ENCODE measurements at places on chromosomes 3 and 15.

- no peak for DNase-seq
Observed at GRCh38 chr3:52715714-52716305, 9.9 kb downstream of the SPCS1 start.

DNA sequence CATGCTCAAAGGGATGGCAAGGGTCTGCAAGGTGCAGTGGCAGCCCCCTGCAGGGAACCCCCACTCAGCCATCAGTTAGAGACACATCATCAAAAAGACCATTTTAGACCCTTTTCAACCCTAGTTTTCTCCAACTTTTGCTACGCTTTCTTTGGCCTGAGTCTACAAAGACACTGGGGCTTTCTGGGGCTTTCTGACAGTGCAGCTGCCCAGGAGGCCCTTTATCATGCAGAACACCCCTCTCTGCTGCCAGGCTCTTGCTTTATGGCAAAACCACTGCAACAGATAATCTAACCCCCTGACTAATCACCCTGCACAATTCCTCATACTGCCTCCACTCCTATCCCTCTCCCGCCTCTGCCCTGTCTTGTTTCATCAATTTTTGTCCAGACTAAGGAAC is 2.4 kb downstream of the NMNAT3 start:
- no peak for DNase-seq

DNA sequence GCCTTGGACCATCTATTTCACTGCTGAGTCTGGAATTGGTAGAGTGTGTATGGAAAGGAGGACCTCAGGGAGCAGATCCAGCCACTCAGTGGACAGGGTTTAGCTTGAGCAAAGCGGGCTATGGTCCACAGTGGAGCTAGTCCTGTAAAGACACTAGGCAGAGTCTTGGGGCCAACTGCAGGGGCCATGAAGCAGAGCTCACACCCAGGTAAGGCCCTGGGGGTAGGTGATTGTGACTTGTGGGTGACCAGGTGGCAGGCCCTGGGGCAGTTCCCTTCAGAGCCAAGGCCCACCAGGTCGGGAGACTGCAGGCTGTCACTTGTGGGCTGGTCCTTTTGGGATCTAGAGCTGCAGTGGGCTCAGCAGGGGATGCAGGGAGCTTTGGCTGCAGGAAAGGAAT is 80.8 kb upstream of the EPHB3 start:
- DNase-seq, result no peak

DNA sequence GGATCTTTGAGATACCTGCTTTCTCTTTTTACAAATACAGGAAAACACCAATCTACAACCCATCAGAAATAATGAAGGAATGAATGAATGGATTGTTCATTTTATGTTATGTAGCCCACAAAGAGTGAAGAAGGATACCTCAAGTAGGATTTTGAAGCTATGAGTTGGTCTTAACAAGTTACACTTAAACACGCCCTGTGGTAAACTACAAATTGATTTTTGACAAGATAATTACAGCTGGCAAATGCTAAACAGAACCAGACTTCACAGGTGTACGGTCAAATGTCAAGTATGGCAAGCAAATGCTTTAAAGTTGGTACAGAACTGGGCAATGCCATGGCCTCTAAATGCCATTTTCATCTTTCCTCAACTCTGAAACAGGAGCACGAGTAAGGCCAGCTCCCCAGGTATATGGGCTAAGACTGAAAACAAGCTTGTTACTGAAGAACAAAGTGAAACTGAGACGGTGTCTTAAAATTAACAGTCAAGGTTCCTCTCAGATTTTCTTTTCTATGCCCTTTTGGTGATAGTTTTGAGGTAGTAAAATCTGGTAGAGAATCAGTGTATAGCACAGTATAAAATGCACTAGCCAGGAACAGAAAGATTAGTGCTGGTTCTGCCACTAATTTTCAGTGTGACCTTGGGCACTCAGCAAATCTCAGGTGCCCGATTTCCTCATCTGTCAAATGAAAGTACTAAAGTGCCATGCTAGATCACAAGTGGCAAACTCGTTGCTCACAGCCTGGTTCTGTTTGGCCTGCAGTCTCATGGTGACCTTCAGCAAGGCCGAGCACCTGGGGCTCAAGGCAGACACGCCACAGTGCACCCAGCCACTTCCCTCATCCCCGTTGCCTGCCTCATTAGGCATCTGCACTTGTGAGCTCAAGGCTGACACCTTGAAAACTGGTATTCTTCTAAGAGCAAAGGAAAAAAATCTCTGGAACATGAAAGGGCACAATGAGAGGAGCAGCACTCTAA is 9.5 kb downstream of the RUVBL1 start:
- DNase-seq, result no peak

- DNase-seq, result no peak
Observed at GRCh38 chr3:192850451-192850981, 67.1 kb downstream of the MB21D2 start.

GRCh38 chr3:156811089-156811862 is 14.9 kb upstream of the LEKR1 start:
- DNase-seq, result no peak

GRCh38 chr3:109607897-109608296 is 270.6 kb upstream of the DPPA4 start:
- DNase-seq, result no peak

- DNase-seq, result no peak
Observed at GRCh38 chr3:118533676-118534075, 501.0 kb downstream of the IGSF11 start.

- peak; percentile 91 for DNase-seq
Observed at GRCh38 chr15:59738676-59739075, 49.6 kb upstream of the BNIP2 start.

DNA sequence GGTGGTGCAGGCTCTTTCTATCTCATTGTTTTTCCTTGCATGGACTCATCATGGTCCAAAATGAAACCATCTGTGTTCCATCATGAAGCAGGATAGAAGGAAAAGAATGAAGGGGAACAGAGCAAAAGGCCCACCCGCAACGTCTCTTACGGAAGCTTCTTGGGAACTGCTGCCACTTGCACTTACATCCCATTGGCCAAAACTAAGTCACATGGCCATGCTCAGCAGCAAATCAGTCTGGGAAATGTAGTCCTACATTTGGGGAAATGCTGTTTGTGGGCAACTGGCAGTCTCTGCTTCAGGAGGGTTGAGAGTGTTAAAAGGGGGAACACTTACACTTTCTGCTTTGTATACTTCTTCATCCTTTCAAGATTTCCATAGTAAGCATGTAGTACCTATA is 191.6 kb downstream of the SV2B start:
- DNase-seq, result no peak

- DNase-seq, result no peak
Observed at GRCh38 chr3:100184948-100185570, 70.8 kb upstream of the FILIP1L start.

GRCh38 chr3:126051234-126051633 is 32.7 kb downstream of the SLC41A3 start:
- no peak for DNase-seq

- DNase-seq, result peak; percentile 70
Observed at GRCh38 chr15:64019764-64020163, 26.5 kb downstream of the DAPK2 start.

GRCh38 chr3:81778678-81779182 is 17.3 kb upstream of the GBE1 start:
- DNase-seq, result no peak

- no peak for DNase-seq
Observed at GRCh38 chr3:141191097-141191749, 40.4 kb upstream of the PXYLP1 start.

- no peak for DNase-seq
Observed at GRCh38 chr15:41523097-41523496, 9.5 kb upstream of the LTK start.

DNA sequence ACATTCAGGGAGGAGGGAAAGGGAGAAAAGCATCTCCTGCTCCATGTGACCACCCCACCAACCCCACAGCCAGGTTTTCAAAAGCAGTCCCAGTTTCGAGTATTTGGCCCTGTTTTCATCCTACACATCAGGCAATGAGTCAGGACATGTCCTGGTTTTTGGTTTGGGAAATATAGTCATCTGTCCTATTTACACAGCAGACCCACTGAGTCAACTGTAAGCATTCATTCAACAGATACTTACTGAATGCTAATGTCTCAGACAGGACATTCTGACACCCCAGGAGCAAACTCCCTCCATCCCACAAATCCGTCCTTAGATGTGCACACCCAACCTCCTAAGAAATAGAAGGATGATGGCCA is 32.9 kb downstream of the IGDCC3 start:
- no peak for DNase-seq

- DNase-seq, result no peak
Observed at GRCh38 chr3:174397848-174398247, 461.3 kb upstream of the NAALADL2 start.

DNA sequence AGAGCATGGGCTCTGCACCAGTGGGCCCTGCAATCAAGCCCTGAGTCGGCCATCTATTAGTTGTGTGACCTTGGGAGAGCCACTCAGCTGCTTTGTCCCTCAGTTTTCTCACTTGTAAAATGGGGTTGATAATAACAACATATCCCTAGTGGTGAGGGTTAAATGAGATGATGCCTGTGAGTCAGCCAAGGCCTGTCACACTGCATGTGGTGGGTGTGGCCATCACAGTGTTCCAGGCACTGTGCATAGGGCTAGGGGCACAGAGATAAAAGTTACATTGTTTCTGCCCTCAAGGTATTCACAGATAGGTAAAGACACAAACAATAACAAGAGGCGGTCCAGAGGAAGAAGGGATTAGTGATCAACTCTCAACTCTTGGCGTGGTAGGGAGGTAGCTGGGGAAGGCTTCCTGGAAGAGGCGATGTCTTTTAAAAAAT is 19.5 kb downstream of the SMAD6 start:
- no peak for DNase-seq

DNA sequence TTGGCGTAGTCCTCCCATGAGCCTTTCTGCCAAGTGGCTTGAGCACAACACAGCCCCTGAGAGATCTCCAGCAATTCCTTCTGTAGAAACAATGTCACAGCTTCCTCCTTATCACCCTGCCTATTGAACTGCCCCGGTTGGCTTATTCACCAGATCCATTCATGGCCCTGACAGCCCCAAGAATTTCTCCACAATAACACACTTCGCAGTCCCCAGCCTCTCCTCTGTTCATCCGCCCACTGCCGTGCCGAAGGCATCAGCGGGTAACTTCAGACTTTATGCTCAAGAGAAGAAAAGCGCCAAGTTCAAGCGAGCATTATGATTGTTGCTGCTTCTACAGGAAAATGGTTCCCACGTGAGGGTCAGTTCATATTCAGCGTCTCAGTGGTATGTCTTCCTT is 403.9 kb downstream of the VPS13C start:
- no peak for DNase-seq

GRCh38 chr3:138939561-138940241 is 7.2 kb downstream of the FOXL2 start:
- DNase-seq, result no peak

- no peak for DNase-seq
Observed at GRCh38 chr3:58336135-58336882, 3.6 kb downstream of the PXK start.

DNA sequence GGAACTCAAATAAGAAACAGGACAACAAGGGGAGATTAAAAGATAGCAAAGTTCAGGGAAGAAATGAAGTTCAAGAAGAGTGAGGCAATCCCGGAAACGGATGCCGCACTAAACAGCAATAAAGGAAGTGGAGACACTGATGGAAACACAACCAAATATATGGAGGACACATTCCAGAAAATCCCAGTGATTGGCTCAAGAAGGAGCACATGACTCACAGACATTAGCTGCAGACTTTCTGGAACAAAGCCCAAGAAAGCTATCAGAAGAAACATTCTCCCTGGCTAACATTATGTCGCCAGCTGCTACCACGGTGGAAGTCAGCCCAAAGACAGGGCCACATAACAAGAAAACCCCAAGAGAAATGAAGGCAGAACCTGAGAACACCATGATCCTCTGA is 18.1 kb upstream of the VGLL4 start:
- DNase-seq, result no peak

DNA sequence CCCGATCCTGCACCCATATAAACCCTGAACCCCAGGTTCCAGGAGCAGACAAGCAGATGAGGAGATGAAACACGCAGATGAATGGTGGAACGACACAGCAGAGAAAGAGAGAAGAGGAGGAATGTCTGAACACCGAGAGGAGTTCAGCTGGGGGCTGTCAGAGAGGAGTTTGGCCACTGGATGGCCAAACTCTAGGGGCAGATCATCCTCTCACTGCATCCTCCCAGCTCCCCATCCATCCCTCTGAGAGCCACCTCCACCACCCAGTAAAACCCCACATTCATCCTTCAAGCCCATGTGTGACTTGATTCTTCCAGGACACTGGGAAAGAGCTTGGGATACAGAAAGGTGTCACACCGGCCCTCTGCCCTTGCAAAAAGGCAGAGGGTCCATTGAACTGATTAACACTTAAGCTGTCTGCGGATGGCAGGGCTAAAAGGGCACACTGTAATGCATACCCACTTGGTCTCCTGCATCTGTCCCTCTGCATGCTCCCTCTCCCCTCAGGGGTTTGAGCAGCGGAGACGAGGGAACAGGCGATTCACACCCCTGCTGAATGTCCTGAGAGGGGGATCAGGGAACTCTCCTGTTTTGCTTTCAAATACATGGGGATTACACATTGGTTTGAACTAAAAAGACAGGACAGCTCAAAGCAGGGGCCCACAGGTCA is 53.8 kb downstream of the TMED3 start:
- DNase-seq, result no peak

DNA sequence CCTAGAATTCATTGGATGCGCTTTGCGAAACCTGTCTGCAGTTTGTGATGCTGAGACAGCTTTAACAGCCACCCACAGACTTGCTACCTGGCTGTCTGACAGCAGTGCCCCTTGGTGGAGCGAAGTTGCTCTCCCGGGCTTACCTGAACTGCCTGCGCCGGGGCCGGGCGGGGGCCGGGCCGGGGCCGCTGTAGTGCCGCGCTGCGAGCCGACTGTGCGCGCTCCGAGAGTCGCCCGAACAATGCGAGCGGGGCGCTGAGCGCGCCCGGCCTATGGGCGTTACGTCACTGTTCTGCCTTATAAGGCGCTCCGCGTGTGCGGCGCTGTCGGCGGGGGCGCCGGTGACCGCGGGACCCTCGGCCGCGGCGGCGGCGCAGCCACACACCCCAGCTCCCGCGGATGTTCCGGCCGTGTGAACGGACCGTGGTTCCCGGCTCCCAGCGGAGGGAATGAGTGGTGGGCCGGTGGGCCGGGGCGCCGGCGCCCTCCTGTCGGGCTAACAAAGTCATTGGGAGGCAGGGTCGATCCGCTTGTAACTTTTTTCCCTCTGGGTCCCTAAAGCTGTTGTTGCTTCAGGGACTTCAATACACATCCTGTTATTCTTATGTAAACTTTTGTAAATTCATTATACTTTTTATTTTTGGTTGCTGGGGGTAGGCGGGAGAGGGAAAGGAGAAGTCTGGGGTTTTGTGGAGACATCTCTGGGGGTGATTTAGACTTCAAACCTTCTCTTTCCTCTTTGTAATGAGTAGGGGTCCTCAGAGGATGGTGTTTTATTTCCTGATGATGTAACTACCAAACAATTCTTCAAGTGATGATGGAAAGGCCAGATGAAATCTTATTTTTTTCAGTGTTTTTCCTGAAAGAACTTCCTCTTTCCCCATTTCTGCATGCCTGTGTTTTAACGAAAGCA is 58.5 kb downstream of the CMSS1 start:
- peak; percentile 85 for DNase-seq

DNA sequence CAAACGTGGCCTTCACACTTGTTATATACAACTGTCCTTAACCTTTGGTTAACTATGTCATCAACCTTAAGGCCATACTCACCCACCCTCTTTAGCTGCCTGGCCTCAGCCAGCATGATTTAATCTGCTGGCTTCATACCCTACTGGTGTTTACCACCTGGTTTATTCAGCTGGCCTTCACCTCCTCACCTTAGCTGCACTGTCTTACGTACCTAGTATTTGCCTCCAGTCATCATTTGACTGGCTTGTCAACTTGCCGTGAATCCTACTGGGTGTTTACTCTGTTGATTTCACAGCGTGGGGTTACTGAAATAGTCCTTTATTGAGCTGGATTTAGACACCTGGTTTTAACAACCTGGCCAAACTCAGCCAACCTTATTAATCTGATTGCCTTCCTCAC is 102.8 kb downstream of the IL12A start:
- no peak for DNase-seq

All from right lobe of liver (tissue), 6 donors.